ENCODE measurements at places on chromosomes 1 and 21. TPM values are rescaled to one million over a fixed set of nuclear protein-coding genes. Genes with fewer than 3 reads are reported as not detected.

GRCh38 chr1:197884173-197884572 lies 18.3 kb upstream of the C1orf53 start:
- DNase-seq, result no peak

CDC7 gene
- 44.0 TPM for total RNA-seq

DNA sequence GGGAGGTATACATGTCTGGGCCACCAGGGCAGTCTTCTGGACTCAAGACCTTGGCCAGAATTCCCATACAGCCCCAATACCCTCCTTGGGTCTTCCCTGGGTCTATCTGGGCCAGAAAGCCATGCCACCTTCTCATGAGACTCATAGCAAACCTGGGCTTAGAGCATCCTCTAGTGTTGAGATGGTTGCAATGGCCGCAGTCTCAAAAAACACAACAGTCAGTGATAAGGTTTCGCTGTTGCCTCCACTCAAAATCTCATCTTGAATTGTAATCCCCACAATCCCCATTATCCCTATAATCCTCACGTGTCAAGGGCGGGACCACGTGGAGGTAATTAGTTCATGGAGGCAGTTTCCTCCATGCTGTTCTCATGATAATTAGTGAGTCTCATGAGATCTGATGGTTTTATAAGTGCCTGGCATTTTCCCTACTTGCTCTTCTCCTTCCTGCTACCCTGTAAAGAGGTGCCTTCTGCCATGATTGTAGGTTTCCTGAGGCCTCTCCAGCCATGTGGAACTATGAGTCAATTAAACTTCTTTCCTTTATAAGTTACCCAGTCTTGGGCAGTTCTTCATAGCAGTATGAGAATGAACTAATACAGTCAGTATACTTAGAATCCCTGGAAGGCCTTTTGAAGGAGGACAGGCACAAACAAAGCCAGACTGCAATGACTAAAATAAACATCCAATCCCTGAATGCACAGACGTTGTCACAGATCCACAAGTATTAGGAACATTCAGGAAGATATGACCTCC lies 77.0 kb downstream of the CTH start:
- DNase-seq, result peak; percentile 91

PADI3 gene
- total RNA-seq, result 0.80 TPM

DNA sequence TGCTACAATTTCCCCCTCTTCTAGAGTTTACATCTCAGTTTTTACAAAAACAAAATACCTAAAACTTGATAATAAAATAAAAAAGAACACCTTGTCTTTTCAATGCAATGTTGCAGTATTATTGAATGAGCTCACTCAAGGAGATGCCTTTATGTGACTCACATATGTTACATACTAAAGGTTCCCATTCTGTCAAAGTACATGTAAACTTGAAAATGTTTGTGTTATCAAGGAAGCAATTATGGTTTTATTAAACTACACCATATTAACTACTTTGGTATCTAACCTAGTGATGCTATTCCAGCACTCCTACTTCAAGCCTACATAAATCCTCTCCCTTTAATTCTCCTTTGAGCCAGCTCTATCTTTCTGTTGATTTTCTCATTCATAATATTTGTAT lies 658.3 kb downstream of the PTPRC start:
- no peak for DNase-seq

- no peak for DNase-seq
Observed at GRCh38 chr1:193365966-193366365, 179.6 kb upstream of the B3GALT2 start.

DNA sequence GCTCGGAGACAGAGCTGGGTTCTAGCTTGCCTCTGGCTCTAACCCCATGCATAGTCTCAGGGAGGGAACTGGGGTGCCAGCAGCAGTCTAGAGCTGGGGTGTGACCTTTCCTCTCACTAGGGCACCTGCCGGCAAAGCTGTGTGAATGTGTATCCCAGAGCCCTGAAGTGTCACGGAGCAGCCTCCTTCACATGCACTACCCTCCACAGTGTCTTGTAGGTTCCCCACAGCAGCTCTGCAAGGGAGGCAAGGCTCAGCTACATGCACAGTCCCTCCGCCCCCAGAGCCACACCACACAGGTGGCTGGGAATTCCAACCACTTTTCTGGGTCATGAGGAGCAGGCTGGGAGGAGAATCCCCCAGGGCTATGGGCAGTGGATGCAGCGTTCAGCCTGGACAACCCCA lies 7.7 kb upstream of the HPCA start:
- no peak for DNase-seq

GRCh38 chr21:35489389-35489980 lies 440.4 kb upstream of the RUNX1 start:
- no peak for DNase-seq

HES3 gene
- 49.7 TPM for total RNA-seq

CASQ2 gene
- total RNA-seq, result not detected

C8A gene
- total RNA-seq, result not detected

GRCh38 chr1:93426181-93426580 lies 21.7 kb upstream of the FNBP1L start:
- no peak for DNase-seq

- DNase-seq, result peak; percentile 84
Observed at GRCh38 chr1:6646499-6647148, 22.0 kb downstream of the THAP3 start.

SPATA45 gene
- total RNA-seq, result not detected

DNA sequence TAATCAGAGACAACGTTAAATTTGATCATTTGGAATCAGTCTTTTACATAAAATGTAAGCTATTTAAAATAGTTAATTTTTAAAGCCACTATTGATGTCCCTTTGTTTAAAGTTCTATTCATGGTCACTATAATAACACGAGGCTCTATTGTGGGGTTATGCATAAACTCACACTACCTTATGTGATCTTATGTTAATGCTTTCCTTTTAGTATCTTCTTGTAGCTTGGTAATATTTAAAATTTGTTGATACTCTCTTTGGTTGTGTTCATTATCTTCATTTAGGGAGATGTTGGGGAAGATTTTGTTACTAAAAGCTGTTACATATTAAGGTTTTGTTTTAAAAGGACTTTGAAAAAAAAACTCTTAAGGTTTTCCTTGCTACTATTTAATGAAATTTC lies 1.2 kb downstream of the B3GALT2 start:
- no peak for DNase-seq

DNA sequence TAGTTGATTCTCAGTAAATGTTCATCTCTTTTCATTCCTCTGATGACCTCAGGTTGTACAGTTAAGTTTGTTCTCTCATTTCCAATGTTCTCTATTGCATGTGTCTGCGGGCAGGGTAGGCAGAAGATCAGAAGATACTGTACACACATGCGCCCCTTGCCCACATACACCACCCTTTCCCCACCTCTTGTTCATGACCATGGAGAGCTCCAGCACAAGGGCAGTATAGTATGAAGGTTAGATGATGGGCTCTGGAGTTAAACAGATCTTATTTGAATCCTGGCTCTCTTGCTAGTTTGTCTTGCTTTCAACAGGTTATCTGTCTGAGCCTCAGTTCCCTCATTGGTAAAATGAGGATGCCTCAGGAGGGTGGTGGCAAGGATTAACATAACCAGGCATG lies 17.8 kb upstream of the PLD5 start:
- no peak for DNase-seq

GRCh38 chr1:97013136-97013535 lies 291.6 kb downstream of the PTBP2 start:
- no peak for DNase-seq

All from GM23338 (cell line).